MG63 (cell line): ENCODE measurements at places on chromosomes 12 and 14. TPM values are rescaled to one million over a fixed set of nuclear protein-coding genes. Genes with fewer than 3 reads are reported as not detected.

Gene KRT86
- 13.3 and 13.6 TPM in 2 replicates for total RNA-seq

Gene ENDOU
- not detected in 2 replicates for total RNA-seq

Gene RERGL
- not detected in 2 replicates for total RNA-seq

Gene TSPAN11
- total RNA-seq, result 1.0 and 1.2 TPM in 2 replicates

Gene TRIM9
- total RNA-seq, result 0.33 and 0.79 TPM in 2 replicates

Gene DHH
- not detected in 2 replicates for total RNA-seq

Gene SOAT2
- total RNA-seq, result not detected in 2 replicates

Gene NTF3
- total RNA-seq, result not detected in 2 replicates

Gene WDR89
- total RNA-seq, result 11.3 and 22.9 TPM in 2 replicates

Gene RAB21
- total RNA-seq, result 36.7 and 77.8 TPM in 2 replicates

Gene PMCH
- total RNA-seq, result not detected in 2 replicates

Gene CIROP
- total RNA-seq, result not detected in 2 replicates

Gene MYO1A
- total RNA-seq, result not detected in 2 replicates

Gene ADAMTS20
- not detected in 2 replicates for total RNA-seq

Gene CMA1
- not detected in 2 replicates for total RNA-seq

- DNase-seq, result no peak
These were observed 248.1 kb downstream of the GLT1D1 start for GRCh38 chr12:129101404-129101803.

DNA sequence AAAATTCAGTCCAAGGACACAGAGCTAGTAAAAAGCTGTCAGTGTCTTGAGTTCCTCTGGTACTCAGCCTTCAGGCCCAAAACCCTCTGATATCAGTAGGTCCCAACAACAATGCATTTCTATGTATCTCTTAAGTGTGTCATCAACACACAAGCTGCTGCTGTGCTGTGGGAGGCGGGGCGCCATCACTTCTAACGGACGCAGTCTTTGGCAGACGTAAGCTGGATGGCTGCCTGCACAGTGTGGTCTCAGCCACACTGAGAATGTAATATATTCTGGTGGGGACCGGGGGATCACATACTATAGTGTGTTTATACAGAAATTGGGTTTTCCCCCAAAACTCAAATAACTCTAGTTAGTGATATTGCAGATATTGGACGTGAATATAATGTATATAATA lies 123.9 kb downstream of the SUDS3 start:
- DNase-seq, result no peak

DNA sequence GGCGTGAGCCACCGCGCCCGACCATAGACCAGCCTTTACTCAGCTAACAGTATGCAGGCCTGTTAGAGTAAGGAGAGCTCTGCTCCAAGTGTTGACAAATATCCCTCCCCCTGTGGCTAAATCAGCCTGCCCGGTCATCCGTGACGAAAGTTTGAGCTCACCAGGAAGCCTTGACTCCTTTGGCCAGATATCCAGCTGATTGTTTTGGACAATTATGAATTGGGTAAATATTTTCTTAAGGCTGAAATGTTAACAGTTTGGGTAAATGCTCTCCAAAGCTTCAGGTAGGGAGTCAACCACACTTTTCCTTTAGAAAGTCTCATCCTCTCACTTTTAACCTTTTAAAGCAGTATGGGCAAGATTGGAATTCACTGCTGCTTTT lies 157.9 kb downstream of the PAWR start:
- peak; percentile 55 for DNase-seq

DNA sequence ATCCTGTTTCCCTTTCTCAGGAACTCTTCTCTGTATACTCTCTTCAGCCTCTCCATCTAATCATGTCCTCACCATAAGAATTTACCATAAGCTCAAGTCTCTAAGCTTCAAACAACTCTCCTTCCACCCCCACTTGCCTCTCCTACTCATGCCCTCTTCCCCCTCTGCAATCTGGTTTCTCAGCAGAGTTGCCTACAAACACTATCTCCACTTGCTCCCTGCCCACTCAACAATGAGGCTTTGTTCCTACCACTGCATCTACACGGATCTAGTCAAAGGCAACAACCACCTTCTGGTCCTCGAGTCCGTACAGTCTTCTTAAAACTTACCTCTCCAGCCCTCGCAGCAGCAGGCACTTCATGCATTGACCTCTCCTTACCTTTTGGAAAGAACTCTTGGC lies 17.2 kb upstream of the FBLN5 start:
- DNase-seq, result no peak

GRCh38 chr12:53298164-53298563 lies 1.3 kb upstream of the MYG1 start:
- DNase-seq, result no peak

DNA sequence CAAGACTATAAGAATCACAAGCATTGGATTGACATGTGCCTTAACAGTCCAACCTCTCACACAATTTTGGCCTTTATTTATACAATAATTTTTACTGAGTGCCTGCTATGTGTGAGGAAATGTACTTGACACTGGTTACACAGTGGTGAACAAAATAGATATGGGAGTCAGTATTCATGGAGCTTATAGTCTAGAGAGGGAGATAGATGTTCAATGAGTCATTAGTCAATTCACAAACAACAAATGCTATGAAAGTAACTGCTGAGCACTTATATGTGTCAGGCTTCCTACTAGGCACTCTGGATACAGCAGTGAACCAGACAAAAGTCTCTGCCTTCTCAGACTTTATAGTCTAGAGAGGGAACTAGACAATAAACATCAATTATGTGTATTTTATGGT lies 3.7 kb downstream of the CFAP54 start:
- DNase-seq, result no peak

- peak; percentile 63 for DNase-seq
These were observed at the start of gene IFI27L2 for GRCh38 chr14:94129111-94129757. Gene IFI27L2, minus strand, starts transcription at chr14:94129604. Its CDS starts 40 bp downstream, at chr14:94129564.

DNA sequence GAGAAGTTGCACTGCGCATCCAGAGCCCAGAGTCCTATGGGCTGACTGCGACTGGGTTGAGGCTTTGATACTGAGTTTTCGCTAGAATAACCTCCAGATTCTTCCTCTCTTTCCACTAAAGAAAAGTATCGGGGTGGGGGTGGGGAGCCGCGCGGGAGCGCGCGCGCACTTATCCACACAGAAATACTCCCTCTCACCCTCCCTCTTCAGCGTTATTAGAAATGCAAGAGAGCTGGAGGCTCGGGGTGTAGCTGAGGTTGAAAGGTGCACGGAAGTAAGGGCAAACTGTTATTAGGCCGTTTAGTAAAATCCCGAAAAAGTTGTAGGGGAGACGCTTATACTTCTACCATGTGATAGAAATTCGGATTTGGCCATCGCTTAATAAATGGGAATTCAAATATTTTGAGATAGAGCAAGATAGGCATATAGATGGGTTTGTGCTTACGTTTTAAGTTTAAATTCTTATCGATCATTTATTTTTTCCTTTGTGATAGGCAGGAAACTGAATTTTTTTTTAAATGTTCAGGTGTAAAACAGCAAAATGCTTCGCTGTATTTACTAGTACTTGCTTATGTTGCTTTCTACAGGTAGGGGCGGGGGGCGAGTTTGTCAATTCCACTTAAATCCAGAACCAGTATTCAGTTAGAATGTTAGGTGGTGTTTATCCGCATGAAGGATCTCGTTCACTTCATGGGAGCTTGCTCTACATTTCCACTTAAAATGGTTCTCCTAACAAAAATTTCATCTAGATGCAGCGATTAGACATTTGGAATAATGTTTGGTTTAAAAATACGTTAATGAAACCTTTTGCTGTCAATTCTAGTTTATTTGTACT lies 1.1 kb downstream of the ARHGAP5 start:
- DNase-seq, result no peak

GRCh38 chr12:66733839-66734238 lies 55.0 kb upstream of the GRIP1 start:
- no peak for DNase-seq

- DNase-seq, result no peak
These were observed 37.2 kb downstream of the RAD51B start for GRCh38 chr14:67856827-67857226.

GRCh38 chr14:101554991-101555668 lies 6.2 kb upstream of the DIO3 start:
- DNase-seq, result no peak

- no peak for DNase-seq
These were observed 29.2 kb upstream of the FOS start for GRCh38 chr14:75249251-75249957.

GRCh38 chr12:41011939-41012338 lies 176.2 kb upstream of the PDZRN4 start:
- DNase-seq, result no peak

DNA sequence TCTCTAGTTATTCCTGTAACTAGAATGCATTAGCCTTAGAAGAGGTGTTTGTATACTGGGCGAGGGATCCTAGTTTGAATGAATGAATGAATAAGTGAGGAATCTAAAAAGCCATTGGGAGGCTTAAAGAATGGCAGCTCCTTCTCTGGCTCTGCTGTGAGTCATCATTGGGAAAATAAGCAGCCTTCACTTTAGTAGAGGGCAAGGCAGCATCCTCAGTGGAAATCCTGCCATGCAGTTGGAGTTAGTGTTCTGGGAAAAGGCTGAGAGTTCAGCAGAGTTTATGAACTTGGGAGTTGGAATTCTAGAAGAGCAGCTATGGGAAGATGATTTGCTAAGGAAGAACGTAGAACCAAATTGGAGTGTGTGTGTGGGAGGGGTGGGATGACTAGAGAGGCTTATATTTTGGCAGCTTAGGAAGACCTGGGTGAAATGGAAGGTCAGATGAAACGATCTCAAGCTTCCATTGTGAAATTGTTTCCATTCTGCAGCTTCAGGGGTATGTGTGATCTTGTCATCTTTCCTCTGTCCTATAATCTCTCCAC lies 120.8 kb downstream of the PTCSC3 start:
- no peak for DNase-seq

DNA sequence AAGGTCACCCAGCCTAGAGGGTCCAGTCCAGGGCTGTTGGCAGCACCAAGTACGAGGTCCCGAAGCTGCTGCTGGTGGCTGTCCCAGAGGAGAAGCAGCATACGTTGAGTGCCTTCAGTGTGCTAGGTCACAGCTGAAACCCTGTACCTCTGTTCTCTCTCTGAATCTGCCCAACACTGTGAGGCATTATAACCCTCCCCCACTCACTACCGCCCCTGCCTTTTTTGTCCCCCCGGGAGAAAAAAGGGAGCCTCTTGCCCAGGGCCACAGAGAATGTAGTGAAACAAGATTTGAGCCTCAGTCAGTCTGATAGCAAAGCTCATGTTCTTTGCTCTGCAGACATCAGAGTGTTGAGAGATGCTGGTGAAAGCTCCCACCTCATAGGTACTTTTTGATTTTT lies 53.4 kb downstream of the PPP2R5C start:
- DNase-seq, result no peak

DNA sequence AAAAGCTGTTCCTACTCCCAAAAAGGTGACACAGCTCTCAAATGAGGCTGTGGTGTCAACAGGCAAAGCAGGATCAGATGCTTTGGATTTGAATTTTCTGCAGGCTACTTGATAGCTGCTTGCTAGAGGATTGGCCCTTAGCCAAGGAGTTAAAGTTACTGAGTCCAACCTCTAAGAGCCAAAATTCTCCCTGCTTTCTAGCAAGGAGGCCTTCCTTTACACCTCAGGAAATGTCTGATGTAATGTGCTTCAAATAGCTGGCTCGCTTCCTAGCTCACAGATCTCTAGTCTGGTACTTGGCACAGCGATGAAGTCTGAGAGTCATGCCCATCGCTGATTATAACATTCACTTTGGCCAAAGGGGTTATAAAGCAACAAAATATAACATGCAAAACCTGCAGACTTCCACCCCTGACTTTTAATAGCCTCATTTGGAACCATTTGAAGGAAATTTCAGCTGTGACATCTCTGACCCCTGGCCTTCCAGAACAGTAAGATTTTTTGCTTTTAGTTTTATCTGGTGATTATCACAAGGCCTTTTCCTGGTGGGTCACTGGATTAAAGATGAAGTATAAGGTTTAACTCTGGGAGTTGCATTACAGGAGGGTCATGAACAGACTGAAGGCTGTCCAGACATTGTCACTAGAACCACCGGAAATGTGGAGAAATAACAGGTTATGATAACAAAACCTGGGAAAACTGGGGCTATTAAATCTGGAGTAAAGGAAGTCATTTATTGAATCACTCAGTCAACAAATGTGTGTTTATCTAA lies 189.7 kb downstream of the EPS8 start:
- DNase-seq, result peak; percentile 90

DNA sequence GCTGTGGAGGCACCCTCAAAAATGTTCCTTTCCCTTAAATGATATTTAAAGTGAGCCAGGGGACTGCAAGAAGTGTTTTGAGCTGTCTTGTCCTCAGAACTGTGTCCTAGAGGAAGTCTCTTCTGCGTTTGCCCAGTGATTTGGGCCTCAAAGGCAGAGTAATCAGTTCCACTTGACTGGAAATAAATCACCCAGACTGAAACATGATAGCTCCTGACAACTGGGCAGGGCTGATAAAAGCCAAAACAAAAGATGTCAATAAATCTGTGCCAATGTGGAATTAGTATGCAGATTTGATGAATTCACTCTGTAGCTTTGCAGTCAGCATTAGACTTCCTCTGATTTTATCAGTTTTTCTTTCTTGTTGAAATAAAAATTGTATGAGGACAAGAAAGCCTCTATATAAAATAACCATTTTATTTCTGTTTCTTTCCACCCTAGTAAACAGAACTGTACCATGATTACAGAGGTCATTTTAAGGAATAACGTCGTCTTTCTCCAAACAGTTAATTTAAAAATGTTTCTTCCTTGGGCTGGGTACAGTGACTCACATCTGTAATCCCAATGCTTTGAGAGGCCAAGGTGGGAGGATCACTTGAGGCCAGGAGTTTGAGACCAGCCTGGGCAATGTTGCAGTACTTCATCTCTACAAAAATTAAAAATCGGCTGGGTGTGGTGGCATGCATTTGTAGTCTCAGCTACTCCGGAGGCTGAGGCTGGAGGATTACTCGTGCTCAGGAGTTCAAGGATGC lies 180.8 kb downstream of the ERC1 start:
- DNase-seq, result no peak
